Natural killer cell treated with Interleukin-12 subunit alpha and Interleukin-12 subunit beta and Interleukin-15 and Interleukin-18, amount 100 ng/mL, for 72 hours (primary cell): ENCODE measurements at places on chromosomes 13 and 19. TPM values are rescaled to one million over a fixed set of nuclear protein-coding genes. Genes with fewer than 3 reads are reported as not detected.

DNA sequence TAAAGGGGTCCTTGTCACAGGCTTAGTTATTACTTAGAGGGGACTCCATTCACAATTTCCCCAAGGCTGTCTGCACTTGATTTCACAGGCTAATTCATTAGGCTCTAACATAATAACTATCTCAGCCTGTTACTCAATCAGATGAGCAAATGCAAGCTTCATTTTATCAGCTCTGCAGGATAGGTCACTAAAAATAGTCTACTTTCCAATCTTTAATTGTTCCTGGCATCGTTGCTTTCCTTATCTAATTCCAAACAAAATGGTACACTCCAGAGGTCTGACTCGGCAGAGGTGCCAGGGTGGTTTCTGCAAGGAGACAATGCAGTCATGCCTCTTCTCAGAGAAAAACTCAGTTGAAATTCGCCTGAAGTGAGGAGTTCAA lies 69.7 kb upstream of the SLC15A1 start:
- no peak for DNase-seq

- no peak for DNase-seq
Observed at GRCh38 chr13:111215081-111216047, 100.3 kb downstream of the ARHGEF7 start.

GRCh38 chr13:77456271-77456670 lies 79.2 kb upstream of the SCEL start:
- DNase-seq: no peak

DNA sequence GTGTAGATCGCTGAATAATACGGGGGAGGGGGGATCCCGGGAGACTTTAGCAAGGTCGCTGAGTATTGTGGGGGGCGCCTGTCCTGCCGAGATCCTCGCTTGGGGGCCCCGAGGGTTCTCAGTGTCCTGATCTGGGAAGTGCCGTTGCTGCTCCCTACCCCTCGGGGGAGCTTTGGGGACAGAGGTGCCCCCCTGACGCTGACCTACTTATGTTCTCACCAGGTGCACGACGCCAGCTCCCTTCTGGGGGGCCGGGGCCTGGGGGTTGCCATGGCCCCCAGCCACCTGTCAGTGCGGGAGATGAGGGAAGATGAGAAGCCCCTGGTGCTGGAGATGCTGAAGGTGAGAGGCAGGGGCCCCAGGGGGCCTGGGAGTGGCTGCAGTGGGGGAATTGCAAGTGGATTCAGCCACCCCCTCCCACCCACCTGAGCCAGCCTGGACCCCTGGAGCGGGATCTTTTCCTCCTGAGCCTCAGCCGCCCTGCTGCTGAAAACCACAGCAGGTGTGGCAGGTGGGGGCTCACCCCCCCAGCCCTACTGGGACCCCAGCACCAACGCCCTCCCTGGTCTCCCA lies 537 bp downstream of the NAT14 start:
- DNase-seq: no peak

DNA sequence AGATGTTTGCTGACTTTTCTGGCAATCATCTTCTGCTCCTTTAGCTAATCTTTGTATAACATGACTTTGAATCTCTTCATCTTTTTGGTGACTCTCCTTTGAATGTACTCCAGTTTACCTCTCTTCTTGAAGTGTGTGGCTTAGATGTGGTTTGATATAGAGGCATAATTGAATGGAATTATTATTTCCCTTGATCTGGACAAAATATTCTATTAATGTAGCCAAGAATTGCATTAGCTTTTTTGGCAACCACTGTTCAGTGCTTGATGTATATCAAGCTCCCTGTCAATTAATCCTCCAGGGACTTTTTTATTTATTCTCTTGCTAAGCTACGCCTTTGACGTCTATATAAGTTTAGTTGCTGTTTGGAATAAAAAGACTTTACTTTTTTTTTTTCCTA lies 490.8 kb downstream of the PCDH20 start:
- DNase-seq: no peak

GRCh38 chr19:4547303-4548237 lies 7.7 kb upstream of the LRG1 start:
- DNase-seq: no peak

DNA sequence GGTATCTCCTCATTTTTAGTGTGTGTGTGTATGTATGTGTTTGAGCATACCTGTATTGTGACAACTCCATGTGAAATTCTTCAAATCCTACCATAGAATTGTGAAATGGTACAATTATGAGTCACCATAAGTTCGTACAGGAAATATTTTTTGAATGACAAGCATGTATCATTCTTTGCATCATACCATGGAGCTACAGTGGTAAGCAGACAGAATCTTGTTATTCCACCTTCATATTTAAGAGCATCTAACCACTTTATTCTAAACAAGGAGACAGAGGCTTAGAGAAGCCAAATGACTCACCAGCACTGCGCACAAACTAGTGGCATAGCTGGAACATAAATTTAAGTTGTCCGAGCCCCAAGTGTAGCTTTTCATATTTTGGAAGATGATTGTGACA lies 4.5 kb upstream of the EPSTI1 start:
- no peak for DNase-seq

DNA sequence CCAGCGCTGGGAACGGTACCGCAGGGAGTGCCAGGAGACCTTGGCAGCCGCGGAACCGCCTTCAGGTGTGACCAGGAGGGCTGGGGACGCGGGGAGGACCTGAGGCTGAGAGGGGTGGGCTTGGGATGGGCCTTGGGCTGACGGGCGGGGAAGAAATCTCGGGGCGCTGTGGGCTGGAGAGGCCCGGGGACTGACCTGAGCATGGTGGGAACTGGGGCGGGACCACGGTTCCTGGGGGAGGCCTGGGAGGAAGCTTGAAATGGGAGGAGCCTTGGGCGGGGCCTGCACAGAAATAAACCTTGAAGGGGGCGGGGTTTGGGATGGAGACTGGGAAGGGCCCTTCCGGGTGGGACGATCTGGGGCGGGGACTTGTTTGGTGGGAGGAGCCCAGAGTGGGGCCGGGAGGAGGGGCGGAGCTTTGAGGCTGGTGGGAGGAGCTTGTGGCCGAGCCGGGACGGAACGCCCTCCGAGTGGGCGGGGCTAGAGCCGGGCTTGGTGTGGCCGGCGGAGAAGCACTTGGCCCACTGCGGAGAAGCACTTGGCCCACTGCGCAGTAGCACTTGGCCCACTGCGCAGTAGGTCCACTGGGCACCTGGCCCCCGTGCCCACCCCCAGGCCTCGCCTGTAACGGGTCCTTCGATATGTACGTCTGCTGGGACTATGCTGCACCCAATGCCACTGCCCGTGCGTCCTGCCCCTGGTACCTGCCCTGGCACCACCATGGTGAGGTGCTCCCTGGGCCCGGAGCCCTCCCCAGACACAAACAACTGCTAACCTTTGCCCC lies 2.8 kb downstream of the GIPR start:
- DNase-seq: peak; percentile 89

- peak; percentile 68 for DNase-seq
Observed at GRCh38 chr13:96053003-96053703, at the start of gene UGGT2. TSS of gene UGGT2 (minus strand) at chr13:96053401. CDS start at chr13:96053312, 89 bp downstream.

GRCh38 chr13:95262837-95263384 lies 38.3 kb downstream of the ABCC4 start:
- DNase-seq: no peak

DNA sequence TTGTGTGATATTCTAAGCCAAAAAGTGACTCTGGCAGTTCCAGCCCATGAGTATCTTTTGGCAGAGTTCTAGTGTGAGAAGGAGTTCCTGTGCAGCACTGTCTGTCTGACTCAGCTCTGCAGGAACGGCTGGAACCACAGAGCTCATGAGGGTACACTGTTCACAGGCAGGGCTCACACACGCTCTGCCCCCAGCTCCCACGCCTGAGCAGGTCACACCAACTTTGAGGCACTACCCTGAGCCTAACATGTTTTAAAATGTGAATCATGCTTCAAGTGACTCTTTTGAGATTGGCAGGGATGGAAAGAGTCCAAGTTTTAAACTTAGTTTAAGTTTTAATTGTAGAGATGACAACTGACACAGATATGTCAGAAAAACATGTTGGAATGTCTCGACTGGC lies 1203.3 kb downstream of the UQCRFS1 start:
- no peak for DNase-seq

DNA sequence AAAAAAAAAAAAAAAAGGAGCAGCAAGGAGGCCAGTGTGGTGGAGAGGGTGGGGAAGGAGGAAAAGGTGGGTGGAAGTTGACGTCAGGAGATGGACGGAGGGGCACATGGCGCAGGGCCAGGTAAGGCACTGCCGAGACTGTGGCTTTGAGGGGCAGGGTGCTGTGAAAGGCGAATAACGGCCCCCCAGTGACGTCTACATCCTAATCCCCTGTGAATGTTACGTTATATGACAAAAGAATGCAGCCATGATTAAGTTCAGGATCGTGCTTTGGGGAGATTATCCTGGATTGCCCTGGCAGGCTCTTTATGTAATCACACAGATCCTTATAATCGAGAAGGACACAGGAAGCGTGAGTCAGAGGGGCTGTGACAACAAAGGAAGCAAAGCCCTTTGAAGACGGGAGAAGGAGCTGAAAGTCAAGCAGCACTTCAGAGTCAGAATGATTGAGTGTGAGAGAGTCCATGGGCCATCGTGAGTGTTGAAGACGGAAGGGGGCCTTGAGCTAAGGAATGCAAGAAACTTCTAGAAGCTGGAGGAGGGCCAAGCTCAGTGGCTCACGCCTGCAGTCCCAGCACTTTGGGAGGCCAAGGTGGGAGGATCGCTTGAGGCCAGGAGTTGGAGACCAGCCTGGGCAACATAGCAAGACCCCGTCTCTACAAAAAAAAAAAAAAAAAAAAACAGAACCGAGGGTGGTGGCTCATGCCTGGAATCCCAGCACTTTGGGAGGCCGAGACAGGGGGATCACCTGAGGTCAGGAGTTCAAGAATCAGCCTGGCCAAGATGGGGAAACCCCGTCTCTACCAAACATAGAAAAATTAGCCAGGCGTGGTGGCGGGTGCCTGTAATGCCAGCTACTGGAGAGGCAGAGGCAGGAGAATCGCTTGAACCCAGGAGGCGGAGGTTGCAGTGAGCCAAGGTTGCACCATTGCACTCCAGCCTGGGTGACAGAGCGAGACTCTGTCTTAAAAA lies 13.8 kb upstream of the CEACAM16 start:
- DNase-seq: no peak

- DNase-seq: no peak
Observed at GRCh38 chr13:100714478-100714877, 39.9 kb upstream of the TMTC4 start.

GRCh38 chr19:14315433-14315832 lies 65.8 kb upstream of the ADGRE5 start:
- no peak for DNase-seq

DNA sequence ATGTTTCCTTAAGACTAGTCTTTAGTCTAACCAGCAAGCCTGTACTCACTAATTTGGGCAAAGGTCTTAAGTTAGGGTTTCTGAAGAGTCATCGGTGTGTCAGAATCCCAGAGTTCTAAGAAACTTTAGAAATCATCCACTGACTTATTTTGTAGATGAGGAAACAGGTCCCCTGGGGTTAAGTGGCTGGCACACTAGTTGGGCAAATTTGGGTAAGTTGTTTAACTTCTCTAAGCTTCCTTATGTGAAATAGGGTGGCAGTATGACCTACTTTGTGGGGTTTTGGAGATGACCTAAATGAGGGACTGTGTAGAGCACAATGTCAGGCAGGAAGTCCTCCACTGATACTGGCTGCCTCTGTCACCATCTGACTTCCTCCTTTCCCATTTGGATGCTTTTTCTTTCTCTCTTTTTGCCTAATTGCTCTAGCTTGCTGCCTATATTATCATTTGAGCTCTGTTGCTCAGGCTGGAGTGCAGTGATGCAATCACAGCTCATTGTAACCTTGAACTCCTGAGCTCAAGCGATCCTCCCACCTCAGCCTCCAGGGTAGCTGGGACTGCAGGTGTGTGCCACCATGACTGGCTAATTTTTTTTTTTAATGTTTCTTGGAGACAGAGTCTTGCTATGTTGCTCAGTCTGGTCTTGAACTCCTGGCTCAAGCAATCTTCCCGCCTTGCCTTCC lies 2.3 kb downstream of the ADGRE3 start:
- DNase-seq: no peak

DNA sequence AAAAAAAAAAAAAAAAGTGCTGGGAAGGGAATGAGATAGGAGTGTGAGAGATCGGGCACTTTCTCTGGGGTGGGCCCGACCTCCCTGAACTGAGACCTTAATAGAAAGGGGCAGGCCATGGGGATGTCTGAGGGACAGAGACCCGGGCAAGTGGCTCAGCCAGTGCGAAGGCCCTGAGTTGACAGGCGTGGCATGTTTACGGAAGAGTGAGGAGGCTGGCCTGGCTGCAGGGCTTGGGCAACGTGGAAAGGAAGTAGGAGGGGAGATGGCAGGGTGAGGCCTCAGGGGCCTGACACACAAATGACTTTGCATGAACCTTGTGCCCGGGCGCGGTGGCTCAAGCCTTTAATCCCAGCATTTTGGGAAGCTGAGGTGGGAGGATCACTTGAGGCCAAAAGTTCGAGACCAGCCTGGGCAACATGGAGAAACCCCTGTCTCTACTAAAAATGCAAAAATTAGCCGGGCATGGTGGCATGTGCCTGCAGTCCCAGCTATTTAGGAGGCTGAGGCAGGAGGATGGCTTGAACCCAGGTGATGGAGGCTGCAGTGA lies 13.9 kb downstream of the FCHO1 start:
- no peak for DNase-seq

GRCh38 chr13:23679220-23679619 lies 109.0 kb downstream of the TNFRSF19 start:
- DNase-seq: no peak

The ZNF749 gene
- total RNA-seq: 21.7 TPM

The ETFB gene
- total RNA-seq: 41.1 TPM
